ENCODE measurements at places on chromosomes 12 and 14.

GRCh38 chr12:27336282-27336653 lies 3.6 kb downstream of the BMAL2 start:
- DNase-seq, result no peak

GRCh38 chr12:45434094-45434493 lies 218.2 kb downstream of the ANO6 start:
- no peak for DNase-seq

DNA sequence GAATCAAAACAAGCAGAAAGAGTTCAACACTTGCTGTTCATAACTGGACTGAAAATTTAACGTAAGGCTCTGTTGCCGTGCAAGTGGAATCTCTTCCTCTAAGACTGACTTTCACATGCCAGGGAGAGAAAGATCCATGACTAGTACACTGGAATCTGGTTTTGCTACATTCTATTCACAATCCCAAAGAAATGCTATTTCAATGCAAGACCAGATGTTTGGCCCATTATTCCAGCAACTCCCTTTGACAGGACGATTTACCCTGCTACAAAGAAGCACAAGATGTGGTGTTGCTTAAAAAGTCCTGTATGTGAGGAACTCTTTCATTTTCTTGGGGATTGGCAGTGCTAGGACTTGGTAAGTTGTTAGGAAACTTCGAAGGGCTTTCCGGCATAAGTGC lies 17.4 kb downstream of the RFC5 start:
- DNase-seq, result no peak

GRCh38 chr12:79023784-79024183 lies 159.2 kb downstream of the SYT1 start:
- no peak for DNase-seq

DNA sequence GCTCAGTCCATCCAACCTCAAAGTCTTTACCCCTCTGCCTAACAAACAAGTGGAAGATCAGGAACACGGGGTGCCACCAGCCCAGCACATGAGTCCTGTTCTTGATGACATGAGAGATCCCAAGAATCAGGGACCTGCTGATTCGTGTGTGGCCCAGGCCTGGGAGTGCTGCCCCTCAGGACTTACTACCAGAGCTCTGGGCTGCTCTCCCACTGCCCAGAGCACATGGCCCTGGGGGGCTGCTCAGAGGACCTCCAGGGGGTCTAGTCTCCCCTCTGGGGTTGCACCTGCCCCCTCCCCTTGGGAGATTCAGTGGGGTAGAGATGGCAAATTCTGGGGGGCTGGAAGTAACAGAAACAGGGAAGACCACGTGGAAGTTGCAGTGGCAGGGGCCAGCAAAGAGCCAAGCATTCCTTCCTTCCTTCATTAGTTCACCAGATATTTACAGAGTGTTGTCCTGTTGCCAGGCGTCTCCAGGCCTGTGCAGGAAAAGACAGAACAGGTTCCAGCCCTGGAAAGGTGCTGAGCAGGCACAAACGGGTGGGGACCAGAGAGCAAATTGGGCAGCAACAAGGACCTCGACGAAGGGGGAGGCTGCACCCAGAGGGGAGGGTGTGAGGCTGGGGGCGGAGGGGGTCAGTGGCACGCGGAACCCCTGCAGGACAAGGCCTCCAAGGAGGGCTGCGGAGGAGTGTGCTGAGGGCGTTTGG lies 45.1 kb upstream of the MEG3 start:
- DNase-seq, result no peak

DNA sequence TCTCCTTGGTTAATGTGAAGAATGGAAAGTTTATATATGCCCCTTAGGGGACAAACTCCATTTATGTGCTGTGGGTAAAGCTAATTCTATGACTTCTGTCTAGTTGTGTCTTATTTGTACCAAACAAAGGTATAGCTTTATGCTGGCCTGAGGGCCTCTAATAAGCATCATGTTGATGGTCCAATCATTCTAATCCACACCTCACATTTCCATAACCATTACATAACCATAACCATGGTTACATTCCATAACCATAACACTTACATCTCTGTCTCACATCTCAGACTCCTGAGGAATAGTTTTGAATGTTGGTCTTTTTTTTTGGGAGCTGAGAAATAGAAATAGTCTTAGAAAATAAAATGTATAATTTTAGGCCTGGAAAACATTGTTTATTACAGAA lies 1097.1 kb downstream of the FLRT2 start:
- no peak for DNase-seq

DNA sequence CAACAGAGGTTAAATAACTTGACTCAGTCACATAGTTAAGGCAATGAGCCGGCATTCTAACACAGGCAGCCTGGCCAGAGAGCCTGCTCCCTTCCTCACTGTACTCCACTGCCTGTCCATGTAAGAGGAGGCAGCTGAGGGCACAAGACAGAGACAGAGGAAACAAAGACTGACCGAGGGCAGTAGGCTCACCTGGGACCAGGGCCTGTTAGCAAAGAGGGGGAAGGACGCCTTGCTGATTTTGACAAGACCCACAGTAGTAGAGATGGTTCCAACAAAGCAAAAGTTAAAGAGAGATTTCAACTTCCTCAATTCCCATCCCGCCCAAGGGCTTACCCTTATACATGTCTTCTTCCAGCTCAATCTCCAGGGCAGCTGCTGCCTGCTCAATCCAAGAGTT lies 26.5 kb downstream of the OTUB2 start:
- DNase-seq, result no peak

- DNase-seq, result no peak
These were observed 1030.4 kb downstream of the TMEM121 start for GRCh38 chr14:106556665-106557289.

GRCh38 chr14:103002578-103003350 lies 54.6 kb downstream of the CDC42BPB start:
- no peak for DNase-seq

DNA sequence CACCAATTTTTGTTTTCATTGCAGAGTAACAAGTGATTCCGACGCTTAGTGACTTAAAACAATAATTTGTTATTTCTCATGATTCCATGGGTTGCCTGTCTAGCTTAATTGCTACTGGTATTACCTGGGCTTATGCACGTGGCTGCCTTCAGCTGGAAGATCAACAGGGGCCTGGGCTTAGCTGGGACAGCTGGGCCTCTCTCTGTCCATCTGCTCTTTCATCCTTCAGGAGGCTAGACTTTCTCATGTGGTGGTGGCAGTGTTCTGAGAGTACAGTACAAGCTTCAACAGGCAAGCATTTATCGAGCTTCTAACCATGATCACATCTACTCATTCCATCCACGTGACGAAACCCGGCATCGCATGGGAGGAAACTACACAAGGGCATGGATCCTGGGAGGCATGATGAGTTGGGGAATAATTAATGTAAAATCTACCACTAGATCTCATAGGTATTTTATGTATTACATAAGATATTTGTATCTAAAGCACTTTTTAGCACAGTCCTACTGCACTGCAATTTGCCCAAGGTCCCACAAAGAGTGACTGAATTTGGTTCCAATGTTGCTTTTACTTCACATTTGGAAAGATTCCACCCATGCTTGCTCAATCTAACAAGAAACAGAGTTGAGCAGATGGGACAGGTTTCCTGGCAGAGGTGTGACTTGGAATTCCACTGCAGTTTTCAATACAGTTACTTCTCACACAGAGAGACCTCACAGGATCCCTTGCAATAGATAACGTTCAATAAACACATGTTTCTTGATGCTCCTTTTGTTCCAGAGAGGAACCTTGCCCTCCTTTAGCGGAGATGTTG lies 153.1 kb upstream of the FRMD6 start:
- no peak for DNase-seq

GRCh38 chr14:66242001-66242400 lies 244.2 kb upstream of the CCDC196 start:
- no peak for DNase-seq

DNA sequence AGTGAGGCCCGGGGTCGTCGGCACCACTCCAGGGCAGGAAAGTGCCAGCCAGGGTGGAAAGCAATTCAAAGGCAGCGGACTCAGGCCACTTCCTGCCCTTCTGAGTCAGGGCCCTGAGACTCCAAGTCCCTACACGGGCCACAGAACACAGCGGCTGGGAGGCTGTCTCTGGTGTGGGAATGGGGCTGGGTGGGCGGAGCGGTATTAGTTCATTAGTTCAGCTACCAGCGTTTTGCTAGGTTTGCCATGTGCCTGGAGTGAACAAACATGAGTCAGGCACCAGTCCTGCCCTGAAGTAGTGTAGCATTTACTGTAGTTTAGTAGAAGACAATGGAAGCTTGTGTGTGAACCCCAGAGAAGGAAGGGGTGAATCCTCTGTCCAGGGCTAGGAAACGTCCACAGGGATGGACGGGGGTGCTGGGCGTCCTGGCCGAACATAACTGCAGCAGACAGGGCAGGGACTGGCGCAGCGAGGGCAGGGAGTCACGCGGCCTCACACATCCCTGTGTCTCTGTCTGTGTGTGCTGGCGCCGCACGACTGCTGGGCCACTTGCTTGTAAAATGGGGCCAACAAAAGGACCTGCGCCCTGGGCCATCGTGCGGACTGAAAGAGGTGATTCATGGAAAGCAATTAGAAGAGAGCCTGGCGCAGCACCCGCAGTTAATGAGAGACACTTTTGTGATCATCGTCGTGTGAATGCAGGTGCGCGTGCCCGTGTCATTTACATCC lies 186.4 kb upstream of the PRMT8 start:
- DNase-seq, result peak; percentile 68

- no peak for DNase-seq
These were observed 23.3 kb downstream of the PAPLN start for GRCh38 chr14:73260574-73260973.

- DNase-seq, result no peak
These were observed 454.7 kb downstream of the NPAS3 start for GRCh38 chr14:33393231-33393894.

GRCh38 chr12:108442067-108442466 lies 73.0 kb upstream of the FICD start:
- no peak for DNase-seq

GRCh38 chr12:103880299-103881142 lies 39.5 kb upstream of the NT5DC3 start:
- DNase-seq, result no peak

GRCh38 chr12:130665753-130666152 lies 50.3 kb downstream of the RIMBP2 start:
- DNase-seq, result no peak

- peak; percentile 41 for DNase-seq
These were observed 28.7 kb downstream of the CCDC85C start for GRCh38 chr14:99575043-99576023.

DNA sequence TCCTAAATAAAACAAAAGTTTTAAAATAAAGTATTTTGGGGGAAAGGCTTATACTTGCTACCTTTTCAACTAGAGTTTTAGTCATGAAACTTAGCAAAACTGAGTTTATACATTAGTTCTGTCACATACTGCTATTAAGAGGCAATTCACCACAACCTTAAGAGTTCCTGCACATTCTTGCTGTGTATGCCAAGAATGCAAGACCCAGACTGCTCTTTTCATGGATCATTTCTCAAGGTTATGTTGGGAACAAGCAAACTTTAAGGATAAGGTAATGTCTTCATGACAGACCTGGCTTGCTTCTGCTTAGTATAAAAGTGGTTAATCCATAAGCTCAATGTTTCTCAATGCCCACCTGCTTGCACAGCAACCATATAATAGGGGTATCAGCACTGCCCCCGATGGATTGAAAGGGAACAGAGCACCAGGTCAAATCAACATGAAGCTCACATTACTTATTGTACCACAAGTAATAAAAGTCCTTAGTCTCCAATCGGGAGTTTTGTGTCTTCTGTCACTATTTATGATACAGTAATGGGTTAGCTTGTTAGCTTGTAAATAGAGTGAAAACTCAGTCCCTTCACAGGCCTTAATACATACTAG lies 67.6 kb downstream of the KIF21A start:
- DNase-seq, result no peak

GRCh38 chr12:11600199-11600598 lies 49.3 kb upstream of the ETV6 start:
- DNase-seq, result no peak

- DNase-seq, result no peak
These were observed 86.7 kb upstream of the ESRRB start for GRCh38 chr14:76289276-76289675.

DNA sequence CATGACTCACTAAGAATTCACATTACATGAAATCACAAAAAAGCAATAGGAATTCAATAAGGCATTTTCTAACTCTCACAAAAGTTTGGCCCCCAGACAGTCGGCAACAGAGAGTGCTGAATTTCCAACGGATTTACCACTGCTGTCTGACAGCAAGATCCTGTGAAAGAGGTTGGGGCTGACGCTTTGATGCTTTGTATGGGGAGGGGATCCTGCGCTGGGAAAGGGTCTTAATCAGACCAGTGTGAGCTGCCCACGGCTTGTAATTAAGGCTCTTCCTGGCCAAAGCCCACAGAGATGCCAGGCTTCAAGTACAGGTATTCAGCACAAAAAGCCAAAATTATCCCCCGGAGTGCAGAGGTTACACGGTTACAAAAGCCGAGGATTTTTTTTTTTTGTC lies 66.8 kb upstream of the TMCC3 start:
- DNase-seq, result no peak

GRCh38 chr14:32256576-32256975 lies 53.5 kb upstream of the RNU6-8 start:
- no peak for DNase-seq

GRCh38 chr12:52907092-52907810 lies 2.4 kb upstream of the KRT8 start:
- no peak for DNase-seq

DNA sequence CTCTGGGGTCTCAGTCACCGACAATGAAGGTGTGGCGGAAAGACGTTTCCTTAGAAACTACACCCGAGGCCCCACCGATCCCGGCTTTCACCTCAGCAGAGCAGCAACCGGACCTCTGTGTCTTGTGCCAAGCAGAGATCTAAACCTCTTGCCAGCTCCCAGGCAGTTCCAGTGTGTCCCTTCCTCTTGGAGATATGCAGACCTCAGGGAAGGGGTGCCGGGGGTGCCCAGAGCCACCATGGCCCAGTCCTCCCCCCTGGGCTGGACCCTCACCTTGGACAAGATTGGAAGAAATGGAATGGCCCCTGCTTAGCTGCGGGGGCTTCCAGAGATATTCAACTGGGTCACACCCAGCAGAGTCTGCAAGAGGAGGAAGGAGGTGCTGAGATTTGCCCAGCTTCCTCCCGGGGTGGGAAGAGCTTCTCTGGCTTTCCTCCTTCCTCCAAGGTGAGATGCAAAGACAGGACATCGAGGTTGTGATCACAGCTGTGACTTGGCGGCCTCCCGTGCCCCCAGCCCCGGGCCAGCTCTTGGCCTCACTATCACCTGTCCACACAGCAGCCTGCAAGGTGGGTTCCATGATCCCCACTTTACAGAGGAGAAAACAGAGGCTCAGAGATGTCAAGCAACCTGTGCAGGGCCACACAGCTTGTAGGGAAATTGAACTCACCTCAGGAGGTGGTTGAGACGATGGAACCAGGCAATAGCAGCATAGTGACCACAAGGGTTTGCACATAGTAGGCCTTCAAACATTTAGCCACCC lies 281.7 kb upstream of the RTL1 start:
- DNase-seq, result no peak

DNA sequence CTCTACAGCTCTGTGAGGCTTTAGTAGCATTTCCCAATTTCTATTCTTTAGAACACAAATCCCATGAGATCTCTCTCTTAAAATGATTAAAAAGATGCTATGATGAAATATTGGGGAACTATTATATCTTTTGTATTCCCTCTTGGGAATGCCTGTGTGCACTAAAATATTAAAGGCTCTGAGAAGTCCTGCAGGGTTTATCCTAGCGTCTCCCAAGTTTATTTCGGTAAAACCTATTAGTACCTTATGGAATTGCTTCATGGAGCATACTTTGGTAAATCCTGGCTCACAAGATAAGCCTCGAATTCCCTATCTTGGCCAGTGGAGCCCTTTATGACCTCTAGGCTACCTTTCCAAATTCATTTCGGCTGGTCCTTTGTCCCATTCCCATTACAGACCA lies 306.8 kb downstream of the VRK1 start:
- no peak for DNase-seq

Measured in T1000 (cell line).